ENCODE measurements at places on chromosomes 1 and 21.

DNA sequence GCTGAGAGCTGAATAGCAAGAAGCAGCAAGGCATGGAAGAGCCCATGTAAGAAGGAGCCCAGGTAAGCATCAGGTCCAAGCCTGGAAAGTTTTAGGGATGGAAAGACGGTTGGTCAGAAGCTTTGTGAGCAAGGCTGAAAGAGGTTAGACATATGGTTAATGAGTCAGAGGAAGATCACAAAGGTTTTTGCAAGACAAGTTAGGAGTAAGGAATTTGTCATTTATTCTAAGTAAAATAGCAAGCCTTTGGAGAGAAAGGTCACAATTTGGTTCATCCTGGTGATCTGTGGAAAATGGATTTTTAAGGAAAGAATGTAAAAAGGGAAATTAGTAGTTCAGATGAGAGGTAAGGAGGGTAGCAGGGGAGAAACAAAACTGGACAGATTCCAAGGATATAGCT, 106.7 kb downstream of the DPYD start:
- no peak for DNase-seq

DNA sequence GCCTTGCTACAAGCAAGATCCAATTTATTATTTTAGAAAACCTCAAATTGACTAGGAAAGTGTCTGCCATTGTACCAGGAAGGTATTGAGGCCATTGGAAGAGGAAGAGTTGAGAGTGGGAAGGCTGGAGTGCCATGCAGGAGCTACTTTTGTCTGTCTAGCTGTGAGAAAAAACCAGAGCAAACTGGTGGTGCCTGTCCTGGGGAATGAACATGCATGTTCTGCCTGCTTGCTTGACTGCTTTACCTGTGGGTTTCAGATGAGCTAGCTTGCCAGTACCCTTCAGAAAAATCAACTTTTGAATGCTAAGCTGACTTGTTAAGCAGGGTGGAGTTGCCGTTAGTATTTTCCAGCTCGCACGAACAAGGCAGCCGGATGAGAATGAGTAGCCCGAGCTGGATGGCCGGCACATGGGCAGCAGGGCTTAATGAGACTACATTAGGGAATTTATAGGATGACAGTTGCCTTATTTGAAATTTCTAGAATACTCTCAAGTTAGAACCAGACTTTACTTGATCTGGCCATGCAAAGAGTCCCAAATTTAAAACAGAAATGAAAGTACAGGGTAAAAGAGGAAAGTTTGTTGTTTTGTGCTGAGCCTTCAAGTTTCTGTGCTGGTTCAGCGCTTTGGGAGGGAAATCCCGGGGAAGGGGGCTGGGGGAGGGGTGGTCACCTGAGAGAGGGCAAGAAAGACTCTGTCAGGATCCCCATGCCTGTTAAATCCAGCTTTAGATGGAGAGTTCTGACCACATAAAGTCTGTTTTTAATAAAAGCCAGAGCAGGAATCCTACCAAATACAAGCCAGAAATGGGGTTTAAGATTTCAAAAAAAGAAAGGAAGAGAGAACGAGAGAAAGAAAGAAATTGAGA, 29.6 kb upstream of the C1orf105 start:
- no peak for DNase-seq

DNA sequence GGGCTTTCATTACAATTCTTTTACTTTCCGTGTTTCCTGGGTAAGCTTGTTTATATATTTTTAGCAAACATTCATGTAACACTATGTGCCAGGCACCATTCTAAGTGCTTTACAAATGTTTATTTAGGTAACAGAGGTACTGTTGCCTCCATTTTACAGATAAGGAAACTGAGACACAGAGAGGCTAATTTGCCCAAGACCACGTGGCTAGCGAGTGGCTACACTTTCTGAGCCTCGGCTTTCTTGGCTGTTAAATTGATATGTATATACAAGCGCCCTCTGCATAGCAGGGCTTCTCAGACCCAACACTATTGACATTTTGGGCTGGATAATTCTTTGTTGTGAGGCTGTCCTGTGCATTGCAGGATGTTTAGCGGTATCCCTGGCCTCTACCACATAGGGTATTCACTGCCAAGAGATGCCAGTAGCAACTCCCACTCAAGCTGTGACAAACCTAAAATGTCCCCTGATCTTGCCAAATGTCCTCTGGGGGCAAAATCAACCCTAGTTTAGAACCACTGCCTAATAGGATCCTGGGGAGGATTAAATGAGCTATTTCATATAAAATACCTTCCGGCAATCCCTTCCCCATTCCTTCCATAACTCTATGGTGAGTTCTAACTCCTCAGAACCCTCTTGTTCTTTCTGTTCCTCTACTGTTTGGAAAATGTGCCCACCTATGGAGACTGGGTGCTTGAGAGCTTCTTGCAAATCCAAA, 17.2 kb upstream of the ID3 start:
- no peak for DNase-seq

DNA sequence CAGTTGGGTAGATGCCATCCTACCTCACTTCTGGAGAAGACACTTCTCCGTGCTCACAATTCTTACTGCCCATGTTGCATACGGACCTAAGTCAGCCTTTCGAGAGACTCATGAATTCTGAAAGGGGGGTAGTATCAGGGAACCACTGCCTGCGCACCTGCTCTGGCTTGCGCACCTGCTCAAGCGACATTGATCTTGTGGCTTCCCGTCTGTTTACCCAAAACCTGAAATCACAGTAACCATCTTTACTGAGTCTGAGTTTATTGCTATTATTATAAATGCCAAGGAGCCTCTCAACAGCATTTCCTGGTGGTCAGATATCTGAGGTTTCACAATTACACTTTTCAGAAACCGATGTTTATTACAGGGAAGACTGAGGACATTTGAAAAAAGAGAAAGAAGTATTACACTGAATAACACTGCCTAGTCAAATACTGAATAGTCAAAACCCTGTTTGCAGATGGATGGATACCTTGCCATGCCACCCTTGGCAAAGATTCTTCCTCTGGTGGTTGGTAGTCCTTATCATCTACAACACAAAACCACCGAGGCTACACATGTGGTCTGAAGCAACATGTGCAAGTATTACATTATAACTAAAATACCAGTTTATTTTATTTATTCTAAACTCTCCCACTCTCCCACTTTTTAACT, 208.7 kb downstream of the SIPA1L2 start:
- no peak for DNase-seq

DNA sequence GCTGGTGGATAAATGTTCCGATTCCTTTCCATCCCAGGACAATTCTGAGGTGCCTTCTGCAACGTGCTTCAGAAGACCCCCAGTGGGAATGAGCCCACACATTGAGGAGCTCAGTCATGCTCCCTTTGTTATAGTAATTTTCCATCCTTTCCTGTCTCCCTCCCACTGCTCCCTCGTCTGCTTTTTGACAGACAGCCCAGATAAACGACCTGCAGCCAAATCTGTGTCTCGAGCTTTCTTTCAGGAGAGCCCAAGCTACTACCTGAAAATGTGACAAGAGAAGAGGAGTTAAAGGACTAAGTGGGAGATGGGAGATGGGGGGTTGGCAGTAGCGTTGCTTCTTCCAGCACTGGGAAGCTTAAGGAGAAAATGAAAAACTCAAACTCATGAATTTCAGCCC, 65.9 kb upstream of the LRRN2 start:
- no peak for DNase-seq

DNA sequence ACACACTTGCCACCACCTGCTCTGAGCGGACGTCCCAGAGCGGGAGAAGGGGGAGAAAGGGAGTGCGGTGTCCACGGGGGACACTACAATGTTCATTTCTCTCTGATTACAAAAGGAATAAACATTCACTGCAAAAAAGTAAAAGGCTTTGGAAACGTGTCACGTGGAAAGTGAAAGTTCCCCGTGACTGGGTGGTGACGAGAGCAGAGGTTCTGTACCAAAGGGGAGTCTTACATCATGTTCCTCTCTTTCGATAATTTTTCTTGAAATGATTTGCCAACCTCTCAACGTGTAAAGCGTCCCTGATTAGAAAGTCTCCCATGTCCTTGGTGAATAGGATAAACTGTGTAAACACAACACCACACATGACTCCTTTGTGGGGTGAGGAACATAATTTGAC, 22.0 kb upstream of the PRDM15 start:
- no peak for DNase-seq

DNA sequence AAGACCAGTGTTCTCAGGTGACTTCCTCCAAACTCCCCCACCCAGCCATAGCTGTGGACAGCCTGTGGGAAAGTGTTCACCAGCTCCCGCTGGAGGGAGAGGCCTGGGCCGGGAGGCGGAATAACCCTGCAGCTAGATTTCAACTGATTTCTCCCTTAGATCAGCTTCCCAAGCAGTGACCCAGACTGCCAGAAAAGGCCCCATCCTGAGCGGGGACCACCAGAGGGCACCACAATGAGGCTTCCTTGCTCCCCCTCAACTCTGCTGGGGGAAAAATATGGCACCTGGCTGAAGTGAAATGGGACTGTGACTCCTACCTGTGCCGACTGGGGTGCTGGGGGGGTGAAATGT, 50.8 kb downstream of the RHBG start:
- no peak for DNase-seq

- no peak for DNase-seq
Observed at GRCh38 chr1:70542030-70542429, 131.0 kb downstream of the CTH start.

- no peak for DNase-seq
Observed at GRCh38 chr1:3999941-4000735, 100.1 kb upstream of the C1orf174 start.

DNA sequence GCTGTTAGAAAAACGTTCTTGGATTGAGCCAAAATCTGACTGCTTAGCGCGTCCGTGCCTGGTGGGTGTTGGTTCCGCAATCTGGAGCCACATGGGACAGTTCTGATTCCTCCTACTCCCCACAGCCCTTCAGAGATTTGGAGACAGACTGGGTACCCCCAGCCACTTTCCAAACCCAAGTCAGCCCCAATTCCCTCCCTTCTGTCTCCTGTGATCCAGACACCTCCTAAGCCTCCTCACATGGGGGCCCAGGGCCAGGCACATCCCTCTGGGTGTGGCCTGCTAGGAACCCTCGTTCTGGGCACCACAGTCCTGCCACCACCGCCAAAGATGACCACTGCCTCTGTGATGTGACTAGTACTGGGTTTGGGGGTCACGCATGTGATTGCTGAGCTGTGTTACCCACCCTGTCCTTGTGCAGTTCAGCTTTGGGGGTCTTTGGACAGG, 4.8 kb downstream of the PLA2G5 start:
- DNase-seq = no peak

GRCh38 chr1:116026631-116027030, 50.3 kb downstream of the SLC22A15 start:
- DNase-seq = no peak

Data from stimulated activated CD4-positive, alpha-beta T cell treated with anti-CD3 and anti-CD28 coated beads, Interleukin-4, amount 100 ng/mL, for 48 hours (primary cell).